Stimulated activated CD8-positive, alpha-beta memory T cell treated with anti-CD3 and anti-CD28 coated beads, Interleukin-4, amount 100 ng/mL, for 24 hours (primary cell): ENCODE measurements at places on chromosomes 6 and 20.

DNA sequence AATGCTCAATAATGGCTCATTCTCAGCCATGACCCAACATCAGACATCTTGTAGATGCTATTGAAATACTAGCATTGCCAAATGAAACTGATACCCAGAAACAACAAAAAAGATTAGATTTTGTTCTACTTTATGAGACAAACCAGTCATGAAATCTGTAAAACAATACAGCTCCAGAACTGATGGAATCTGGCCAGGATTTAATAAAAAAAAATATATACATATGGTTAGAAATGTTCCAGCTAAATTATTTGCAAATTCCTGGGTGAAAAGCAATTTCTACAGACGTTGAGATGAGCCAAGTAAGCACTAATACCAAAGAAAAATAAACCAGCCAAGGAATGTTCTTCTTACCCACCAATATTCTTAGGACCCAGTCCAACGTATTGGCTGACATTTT, 201.3 kb downstream of the EPHA7 start:
- no peak for DNase-seq

DNA sequence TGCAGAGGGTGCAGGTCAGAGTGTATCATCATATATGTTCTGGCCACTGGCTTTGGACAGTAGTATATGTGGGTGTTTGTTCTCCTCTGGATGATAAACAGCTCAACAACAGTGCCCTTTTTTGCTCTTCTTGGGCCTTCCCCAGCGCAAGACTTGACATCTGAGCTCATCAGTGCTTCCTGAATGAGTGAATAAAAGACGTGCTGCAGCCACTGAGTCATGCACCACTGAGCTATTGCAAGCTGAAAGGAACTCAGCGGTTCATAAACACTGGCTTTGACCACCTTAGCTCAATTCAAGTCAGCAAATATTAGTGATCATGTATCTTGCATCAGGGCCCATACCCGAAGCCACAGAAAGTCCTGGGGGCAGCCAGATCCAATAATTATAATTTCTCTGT, 105.3 kb upstream of the KCNG1 start:
- DNase-seq: no peak

- no peak for DNase-seq
Observed at GRCh38 chr20:4894981-4895381, 106.3 kb downstream of the SLC23A2 start.

DNA sequence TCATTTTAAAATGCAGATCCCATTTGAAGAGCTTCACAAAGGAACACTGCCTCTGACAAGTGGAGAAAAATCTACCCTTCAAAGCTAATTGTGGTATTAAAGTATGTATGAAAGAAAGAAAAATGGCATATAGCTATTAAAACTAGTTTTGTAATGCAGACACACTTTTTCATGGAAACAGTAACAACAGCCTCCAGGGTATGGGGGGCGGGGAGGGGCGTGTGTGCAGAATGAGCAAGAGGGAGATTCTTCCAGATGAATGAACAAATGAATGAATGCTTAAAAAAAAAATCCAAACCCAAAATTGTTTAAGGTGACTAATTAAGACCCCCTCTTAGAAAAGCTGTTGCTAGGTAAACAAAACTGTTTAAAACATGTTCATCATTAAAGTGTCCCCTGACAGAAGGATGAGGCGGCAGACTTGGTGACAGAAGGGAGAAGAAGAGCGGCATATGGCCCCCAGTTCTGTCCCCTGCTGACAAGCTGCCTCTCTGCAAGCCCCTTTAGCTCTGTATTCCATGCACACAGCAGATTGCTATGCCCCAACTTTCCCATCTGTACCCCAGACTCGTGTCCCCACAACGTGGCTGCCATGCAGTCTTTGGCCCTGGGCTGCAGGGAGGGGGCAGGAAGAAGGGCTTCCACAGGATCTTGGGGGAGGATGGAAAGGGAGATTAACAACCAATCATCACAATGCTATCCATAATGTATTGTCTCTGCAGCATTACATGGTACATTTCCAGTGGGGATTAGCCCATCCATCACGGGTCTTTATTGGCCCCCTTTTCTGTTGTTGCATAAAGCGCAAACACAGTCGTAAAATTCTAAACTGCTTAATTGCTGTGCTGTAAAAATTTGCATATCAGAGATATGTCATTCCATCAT, 108.4 kb upstream of the OLIG3 start:
- no peak for DNase-seq

GRCh38 chr6:2378046-2378657, 132.7 kb upstream of the GMDS start:
- DNase-seq: no peak

DNA sequence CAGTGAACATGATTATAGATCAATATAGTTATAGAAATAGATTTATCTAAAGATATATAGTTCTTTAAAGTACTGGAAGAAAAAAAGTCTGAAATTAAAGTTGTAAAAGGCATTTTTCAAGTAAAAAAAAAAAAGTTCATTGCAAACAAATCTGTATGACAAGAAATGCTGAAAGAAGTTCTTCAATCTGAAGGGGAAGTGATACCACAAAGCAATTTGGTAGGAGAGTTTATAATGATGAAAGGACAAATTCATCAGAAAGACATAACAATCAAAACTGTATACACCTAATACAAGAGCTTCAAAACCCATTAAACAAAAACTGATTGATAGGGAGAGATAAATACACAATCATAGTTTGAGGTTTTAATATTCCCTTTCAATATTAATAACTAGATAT, 14.1 kb downstream of the HUS1B start:
- no peak for DNase-seq

DNA sequence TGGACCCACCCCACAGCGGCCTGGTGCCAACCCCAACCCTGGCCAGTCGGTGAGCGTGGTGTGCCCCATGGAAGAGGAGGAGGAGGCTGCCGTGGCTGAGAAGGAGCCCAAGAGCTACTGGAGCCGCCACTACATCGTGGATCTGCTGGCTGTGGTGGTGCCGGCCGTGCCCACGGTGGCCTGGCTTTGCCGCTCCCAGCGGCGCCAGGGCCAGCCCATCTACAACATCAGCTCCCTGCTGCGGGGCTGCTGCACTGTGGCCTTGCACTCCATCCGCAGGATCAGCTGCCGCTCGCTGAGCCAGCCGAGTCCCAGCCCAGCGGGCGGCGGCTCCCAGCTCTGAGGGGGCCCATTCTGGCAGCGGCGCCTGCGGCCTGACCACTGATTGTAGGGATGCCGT, 23.2 kb downstream of the SDCBP2 start:
- DNase-seq: no peak

DNA sequence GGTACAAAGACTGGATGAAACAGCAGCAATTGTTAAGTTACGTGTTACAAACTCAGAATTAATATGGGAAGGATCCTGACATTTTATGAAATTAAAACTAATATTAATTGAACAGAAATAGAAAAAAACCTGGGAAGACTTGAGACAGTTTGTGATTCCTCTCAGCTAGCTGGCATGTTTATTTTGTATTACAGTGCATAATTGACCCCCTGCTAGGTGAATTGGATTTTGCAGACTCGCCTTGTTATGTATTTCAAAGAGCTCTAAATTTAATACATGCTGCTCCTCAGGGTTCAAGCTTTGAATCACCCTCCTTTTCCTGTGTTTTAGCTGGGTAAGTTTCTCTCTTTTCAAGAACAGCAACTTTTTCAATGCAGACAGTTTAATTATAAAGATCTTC, 339.4 kb downstream of the PLCB1 start:
- no peak for DNase-seq

DNA sequence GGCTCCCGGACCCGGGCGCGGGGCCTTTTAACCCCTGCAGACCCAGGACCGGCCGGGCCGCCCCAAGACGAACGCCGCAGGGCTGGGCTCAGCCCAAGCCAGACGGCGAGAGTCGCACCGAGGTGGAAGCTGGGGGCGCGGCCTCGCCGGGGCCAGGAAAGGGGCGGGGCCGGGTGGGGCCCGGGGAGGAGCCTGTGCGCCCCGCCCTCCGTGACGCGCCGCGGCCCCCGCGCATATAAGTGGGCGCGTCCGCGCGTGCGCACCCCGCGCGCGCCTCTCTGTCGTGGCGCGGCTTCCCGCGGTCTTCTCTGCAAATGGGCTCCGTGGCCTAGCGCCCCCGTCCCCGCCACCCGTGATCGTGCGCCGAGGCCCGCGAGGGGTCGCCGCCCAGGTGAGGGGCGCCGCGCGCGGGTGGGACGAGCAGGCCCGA, at the start of gene PPDPF:
Gene PPDPF (plus strand): TSS at position 262 of the 430 bp plus-strand sequence. CDS start 544 bp downstream, outside the sequence.
- DNase-seq: peak; percentile 70

- no peak for DNase-seq
Observed at GRCh38 chr6:53230775-53231467, 82.3 kb upstream of the GCM1 start.

DNA sequence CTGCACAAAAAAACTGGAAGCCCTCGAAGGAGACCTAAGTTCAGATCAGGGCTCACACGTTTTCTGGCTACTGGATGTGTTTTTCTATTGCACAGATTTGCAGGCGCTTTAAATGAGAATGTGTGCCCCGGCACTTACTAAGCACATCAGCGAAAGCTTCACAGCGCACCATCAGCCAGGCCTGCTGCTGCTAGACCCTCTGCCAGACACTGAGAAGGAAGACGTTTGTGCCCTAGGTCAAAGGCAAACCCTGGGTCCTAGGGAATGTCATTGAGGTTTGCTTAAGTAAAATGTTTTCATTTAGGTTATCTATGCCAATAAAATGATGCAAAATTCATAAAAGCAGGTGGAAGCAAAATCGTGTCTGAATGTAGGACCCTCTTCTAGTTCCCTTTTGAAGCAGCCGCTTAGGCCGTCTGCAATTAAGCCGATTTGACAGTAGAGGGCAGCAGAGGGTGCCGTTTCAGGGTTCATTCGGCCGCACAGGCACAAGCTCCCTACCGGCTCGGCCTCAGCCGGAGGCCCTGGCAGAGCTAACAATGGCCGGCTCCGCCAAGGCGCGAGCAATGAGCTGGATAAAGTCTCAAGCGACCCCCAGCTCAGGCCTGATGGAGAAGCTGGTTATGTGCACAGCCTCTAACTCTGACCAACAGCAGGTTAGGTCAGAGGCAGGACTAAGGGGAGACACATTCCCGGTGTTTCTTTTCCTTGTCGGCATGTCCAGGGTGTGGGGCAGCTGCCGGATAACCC, 107.2 kb upstream of the FOXA2 start:
- peak; percentile 11 for DNase-seq

- no peak for DNase-seq
Observed at GRCh38 chr6:25921525-25922203, 8.8 kb downstream of the SLC17A2 start.

DNA sequence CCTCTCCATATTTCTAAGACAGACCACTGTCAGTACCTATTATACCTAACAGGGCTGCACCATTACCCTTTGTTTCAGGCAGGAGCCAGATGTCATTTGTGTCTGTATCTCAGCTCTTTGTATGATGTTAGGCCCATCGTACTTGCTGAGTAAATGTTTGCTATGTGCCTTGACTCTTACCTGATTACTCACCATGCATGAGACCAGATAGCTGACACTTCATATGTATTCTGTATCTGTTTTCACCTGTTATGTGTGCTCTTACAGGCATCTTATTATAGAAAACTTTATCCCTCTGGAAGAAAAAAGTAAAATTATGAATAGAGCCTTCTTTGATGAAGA, 31.7 kb upstream of the ASXL1 start:
- no peak for DNase-seq

DNA sequence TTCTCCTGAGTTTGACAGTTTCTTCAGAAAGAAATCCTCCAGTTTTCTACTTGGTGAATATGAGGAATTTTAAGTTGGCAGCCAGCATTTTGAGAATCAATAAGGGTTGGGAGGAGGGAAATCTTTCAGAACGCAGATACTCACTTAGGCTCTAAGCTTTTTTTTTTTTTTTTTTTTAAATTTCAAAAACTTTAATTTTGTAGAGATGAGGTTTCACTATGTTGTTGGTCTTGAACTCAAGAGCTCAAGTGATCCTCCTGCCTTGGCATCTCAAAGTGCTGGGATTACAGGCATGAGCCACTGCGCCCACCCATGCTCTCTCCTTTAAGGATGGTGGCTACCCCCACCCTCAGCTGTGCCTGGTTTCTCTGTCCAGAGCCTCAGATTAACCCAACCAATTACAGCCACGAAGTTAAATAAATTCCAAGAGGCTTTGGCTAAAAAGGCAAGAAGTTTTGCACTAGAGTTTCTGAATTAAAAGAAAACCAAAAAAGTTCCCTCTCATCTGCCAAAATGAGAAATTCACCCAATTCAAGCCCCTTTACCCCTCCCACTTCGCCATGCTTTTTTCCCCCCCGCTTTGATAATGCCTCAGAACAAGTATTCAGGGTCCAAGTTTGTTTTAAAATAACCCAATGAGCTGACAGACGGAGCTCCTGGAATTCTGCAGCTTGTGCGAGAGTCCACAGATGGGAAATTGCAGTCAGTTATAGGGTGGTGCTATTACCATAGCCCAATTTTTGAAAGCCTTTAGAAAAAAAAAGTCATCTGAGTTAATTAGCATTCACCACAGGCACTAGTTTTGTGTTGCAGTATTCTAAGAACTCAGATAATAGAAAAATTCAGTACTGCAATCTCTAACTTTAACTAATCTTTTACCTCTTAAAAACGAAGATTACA, 94.3 kb upstream of the BEND3 start:
- no peak for DNase-seq
